CD4-positive, alpha-beta T cell treated with Interleukin-17A for 4 hours (primary cell): ENCODE measurements at places on chromosomes 5 and 9.

- no peak for DNase-seq
These were observed 1174.2 kb upstream of the C9orf72 start for GRCh38 chr9:28747351-28747985.

DNA sequence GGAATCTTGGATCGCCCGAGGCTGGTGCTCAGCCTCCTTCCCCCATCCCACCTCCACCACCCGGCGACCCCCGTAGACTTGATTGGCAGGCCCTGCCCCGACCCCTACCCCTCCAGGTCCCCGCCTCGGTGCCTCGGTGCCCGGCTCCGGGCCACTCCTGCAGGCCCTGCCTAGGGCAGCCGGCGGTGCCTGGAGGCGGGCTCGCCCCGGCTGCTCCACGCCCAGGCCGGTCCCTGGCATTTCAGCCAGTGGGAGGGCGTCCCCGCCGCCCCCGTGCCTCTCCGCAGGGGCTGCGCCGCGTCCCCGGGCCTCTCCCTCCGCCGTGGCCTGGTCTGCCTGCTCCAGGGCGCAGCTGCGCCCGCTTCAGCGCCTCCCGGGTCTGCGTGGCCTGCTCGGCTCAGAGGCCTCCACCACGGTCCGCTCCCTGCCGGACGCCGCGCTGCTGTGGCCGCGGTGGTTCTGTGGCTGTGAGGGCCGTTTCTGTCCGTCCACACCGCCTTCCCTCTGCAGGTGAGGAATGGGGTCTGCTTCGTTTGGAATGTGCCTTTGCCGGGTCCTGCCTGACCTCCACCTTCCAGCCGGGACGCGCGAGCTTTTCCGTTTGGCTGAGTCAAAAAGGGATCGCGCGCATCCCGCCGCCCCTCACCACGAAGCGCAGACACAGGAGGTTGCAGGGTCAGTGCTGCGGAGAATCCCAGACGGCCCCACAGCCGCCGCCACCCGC, 48.3 kb upstream of the IRX4 start:
- DNase-seq = no peak

- peak; percentile 6 for DNase-seq
These were observed 50.7 kb upstream of the VLDLR start for GRCh38 chr9:2570615-2571479.

GRCh38 chr5:78335976-78336375, 24.4 kb upstream of the SCAMP1 start:
- no peak for DNase-seq

- DNase-seq = no peak
These were observed 111.2 kb upstream of the LRRTM2 start for GRCh38 chr5:138986186-138986800.

DNA sequence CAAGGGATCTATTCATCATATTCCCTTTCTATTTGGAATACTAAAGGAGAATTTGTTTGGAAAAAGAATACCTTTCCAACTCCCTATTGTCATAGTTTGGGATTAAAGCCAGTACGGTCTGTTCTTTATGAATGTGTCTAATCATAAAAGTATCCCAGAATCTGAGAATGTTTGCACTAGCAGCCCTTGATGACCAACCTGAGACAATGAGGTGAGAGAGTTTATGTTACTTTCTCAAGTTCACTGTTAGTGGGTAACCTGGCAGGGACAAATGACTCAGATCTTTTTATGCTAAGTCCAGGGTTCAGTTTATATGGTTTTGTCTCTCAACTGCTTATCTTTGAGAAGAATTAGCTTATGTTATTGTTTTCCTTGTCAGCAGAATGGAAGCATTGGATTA, 25.3 kb upstream of the TLR4 start:
- no peak for DNase-seq
